Fibroblast of villous mesenchyme (primary cell): ENCODE measurements at places on chromosomes 4 and X.

- DNase-seq: no peak
Observed at GRCh38 chr4:21986307-21986706, 37.7 kb upstream of the KCNIP4 start.

DNA sequence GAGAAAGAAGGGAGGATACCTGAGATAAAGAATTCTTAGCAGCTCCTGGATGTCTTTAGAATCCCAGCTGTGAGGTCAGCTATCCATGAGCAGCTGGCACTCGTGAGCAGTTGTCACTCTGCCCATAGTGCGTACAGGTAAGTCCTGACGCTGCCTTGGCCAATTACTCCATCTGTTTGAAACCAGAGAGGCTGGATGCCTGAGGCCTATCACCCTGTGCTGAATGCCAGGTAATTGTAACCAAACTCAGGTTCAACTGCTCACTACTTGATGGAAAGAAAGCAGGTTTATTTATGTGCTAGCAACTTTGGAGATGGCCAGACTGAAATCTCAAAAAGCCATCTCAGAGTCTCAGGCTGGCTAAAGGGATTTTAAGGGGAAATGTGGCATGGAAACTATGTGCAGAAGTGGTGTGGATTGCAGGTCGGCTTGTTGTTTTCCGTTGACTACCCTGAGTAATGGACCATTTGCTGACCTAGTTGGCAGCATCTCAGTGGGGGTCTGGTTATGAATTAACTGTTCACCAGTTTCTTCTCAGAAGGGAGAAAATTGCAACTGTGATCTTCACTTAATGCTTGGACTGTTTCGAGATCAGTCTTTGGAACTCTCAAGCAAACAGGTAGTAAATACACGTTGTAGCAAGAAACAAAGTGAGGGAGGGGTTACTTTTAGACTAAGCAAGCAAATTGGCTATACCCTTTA lies 1614.0 kb upstream of the PCDH10 start:
- no peak for DNase-seq

GRCh38 chr4:184675821-184676492 lies 26.4 kb downstream of the PRIMPOL start:
- DNase-seq: no peak

- no peak for DNase-seq
Observed at GRCh38 chr4:80492761-80493160, 157.2 kb downstream of the CFAP299 start.

- peak; percentile 68 for DNase-seq
Observed at GRCh38 chr4:8101213-8102075, 57.2 kb downstream of the ABLIM2 start.

DNA sequence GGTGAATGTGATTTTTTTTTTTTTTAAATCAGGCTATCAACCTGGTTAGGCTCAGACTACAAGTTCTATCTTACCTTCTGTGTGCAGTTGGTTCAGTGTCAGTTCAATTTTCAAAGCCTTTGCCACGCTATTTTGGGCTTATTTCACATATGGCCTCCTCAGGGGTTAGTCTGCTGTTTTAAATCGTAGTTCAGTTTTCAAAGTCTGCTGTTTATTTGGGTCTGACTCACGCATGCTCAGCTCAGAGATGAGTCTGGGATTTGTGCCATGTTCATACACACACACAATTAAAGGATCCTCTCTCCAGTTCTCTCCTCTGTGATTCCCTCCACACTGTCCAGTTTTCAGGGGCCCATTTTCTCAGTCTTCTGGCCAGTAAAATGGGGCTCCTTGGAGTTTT lies 32.3 kb upstream of the ZFX start:
- DNase-seq: peak; percentile 74

- DNase-seq: peak; percentile 70
Observed at GRCh38 chr4:147560625-147561024, 56.6 kb upstream of the TMEM184C start.

DNA sequence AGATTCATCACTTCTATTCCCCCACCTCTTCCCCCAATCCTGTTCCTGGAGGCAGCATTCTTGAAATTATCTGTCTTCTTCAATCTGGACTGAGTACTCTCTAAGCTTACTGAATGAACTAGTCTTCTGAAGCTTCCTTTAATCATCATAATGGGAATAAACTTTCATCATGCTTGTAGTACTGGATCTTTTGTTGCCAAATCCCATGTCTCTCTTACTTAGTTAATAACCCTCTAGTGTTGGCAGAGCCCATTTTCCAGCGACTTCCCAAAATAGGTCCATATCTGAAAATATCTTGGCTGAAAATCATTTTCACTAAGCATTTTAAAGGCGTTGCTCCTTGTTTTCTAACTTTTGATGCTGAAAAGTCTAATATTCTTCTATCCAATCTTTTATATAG lies 39.6 kb downstream of the RPS6KA3 start:
- no peak for DNase-seq

GRCh38 chr4:77021614-77022089 lies 54.1 kb downstream of the CCNI start:
- peak; percentile 89 for DNase-seq

DNA sequence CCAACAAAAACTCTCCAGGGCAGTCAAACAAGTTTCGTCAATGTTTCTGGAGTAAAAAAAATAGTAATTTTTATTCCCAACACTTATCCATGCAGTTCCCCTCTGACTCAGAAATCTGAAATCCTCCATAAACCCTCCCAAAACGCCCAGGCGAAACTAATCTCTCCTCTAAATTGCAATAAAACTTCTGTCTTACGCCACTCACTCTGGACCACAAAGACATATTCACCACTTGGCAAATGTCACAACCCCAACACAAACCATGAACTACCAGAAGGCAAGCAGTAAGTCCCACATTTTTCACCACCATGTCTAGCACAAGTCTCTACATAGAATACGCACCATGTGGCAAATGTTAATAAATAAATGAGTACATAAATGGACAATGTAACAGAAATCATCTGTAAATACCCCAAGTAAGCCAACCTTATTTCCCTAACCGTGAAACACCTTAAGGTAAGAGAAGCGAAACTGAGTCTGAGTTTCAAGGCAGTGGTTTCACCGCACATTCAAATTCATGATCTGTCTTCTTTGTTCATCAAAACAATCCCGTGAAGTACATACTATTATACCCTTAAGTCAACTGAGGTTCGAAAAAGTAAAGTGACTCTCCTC lies 1.6 kb downstream of the PAPSS1 start:
- peak; percentile 84 for DNase-seq

DNA sequence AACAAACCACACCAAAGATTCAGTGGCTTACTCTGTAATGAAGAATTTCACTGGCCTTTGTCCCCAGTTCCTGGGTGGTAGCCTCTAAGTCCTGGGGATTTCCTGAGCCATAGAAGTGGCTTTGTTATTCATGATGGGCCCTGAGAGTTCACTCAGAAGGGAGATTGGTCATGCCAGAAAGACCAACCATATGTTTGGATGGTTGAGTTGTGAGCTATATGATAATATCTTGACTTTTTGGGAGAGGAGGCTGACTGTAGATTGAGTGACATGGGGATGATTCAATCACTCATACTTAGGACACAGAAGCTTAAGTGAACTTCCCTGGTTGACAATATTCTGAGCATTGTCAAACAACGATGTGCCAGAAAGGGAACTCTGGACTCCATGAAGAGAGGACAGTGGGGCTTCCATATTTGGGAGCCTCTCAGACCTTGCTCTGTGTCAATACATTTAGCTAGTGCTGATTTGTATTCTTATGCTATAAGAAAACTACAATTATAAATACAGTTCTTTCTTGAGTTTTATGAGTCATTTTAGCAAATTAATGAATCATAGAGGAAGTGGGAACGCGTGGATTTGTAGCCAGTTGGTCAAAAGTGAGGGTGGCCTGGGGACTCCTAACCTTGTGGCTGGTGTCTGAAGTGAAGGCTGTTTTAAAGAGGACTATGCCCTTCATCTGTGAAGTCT lies 392.0 kb downstream of the GBA3 start:
- no peak for DNase-seq

- DNase-seq: no peak
Observed at GRCh38 chrX:67648361-67648760, 104.5 kb downstream of the AR start.

- peak; percentile 32 for DNase-seq
Observed at GRCh38 chr4:780716-781492, 45.0 kb downstream of the CPLX1 start.

DNA sequence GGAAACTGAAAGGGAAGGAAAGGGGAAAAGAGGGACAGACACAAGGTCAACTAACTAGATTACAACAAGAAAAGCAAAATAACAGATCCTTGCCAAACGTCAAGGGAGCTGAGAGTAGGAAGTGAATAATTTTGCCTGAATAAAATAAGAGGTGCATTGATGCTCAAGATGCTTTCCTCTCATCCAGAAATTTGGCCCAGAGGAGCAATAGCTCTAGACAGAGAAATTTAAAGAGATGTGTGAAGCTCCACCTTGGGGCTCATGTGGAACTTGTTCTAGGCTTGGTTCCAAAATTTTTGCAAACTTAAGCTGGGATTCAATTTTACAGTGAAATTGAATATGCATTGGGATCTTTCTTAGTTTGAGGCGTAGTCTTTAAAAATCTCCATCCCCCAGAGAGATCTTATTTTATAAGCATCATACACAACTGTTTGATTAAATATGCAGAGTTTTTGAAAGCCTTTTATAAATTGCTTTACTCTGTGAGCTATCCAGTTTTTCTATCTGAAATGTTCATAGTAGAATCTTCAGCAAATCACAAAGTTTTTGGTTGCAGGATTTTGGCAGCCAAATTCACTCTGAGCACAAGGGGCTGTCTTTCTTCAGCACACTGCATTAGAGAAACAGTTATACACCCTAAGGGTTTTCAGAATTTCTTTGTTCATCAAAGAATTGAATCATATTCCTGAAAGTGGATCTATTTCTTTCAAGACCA lies 1159.5 kb downstream of the ADGRL3 start:
- no peak for DNase-seq
